ENCODE measurements at places on chromosomes 6 and 20. TPM values are rescaled to one million over a fixed set of nuclear protein-coding genes. Genes with fewer than 3 reads are reported as not detected.

Gene RBPJL
- not detected for total RNA-seq

Gene MUC21
- total RNA-seq, result not detected

- DNase-seq, result no peak
These were observed 41.2 kb upstream of the RNF146 start for GRCh38 chr6:127225497-127225896.

DNA sequence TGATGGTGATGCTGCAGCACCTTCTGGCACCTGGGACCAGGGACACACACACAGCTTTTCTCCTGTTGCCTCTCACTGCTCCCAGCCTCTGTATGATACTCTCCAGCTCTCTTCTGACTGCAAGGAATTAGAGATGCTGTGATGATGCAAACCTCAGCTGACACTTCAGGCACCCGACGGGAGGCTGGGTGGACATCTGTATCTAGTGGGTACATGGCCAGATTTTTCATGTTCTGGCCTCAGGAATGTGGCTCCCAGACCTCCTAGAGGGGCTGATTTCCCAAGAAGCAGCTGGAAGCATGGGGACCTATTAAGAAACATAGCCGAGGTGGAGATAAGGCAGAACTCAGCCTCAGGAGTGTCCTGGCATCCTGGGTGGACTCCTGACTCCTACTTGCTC lies 6.8 kb upstream of the EPB41L1 start:
- DNase-seq, result no peak

GRCh38 chr6:167295495-167296292 lies 4.6 kb downstream of the UNC93A start:
- DNase-seq, result no peak

DNA sequence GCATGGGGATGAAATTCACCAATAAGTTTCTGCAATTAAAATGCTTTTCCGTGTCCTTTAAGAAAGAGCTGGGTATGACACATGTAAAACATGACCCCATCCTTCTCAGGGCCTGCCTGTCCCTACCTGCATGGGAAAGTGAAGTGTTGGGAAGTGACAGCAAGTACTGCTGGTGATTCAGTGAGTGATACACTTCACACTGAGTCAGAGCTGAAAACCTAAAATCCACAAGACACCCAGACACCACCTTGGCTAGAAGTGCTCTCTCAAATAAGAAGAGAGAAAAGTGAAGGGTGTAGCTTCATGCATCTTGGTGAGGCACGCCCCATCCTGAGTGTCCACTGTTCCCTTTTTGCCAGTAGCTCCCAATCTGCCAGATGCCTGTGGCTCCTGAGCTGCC lies 3.3 kb downstream of the RAB22A start:
- DNase-seq, result no peak

GRCh38 chr6:9875605-9876353 lies 539.1 kb downstream of the TFAP2A start:
- DNase-seq, result no peak

Gene SYNDIG1
- 10.4 TPM for total RNA-seq

- no peak for DNase-seq
These were observed 31.5 kb downstream of the MAFB start for GRCh38 chr20:40657526-40657925.

DNA sequence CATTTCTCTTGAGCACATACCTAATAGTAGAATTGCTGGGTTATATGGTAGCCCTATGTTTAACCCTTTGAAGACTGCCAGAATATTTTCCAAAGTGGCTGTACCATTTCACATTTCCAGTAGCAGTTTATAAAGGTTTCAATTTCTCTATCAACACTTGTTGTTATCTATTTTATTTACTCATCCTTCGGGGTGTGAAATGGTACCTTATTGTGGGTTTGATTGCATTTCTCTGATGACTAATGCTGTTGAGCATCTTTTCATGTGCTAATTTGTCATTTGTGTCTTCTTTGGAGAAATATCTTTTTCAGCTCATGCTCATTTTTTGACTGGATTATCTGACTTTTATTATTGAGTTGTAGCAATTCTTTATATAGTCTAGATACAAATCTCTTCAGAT lies 5.4 kb downstream of the ENPP4 start:
- DNase-seq, result no peak

GRCh38 chr6:138410972-138411880 lies 7.2 kb downstream of the HEBP2 start:
- no peak for DNase-seq

Gene CALHM4
- not detected for total RNA-seq

Gene OR2H2
- total RNA-seq, result not detected

DNA sequence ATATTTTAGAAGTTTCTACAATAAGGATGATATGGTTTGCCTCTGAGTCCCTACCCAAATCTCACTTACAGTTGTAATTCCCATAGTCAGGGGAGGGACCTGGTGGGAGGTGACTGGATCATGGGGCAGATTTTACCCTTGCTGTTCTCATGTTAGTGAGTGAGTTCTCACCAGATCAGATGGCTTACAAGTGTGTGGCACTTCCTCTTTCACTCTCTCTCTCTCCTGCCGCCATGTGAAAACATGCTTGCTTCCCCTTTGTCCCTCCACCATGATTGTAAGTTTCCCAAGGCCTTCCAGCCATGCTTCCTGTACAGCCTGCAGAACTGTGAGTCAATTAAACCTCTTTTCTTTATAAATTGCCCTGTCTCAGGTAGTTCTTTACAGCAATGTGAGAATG lies 527.5 kb upstream of the ID4 start:
- DNase-seq, result no peak

DNA sequence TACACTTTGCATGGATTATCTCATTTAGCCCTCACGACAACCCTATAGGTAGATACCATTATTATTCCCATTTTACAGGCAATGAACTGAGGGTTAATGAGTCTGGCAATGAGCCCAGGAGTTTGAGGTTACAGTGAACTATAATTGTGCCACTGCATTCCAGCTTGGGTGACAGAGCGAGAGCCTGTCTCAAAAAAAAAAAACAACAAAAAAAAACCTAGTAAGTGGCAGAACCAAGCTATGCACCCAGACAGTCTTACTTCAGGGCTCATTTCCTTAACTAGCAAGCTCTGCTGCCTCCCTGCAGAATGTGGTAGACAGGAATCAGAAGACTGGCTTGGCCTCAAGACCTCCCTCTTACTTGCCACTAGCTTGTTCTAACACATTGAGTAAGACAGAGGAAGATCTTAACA lies 71.9 kb upstream of the RREB1 start:
- no peak for DNase-seq

GRCh38 chr6:154157706-154158105 lies 118.7 kb downstream of the OPRM1 start:
- DNase-seq, result no peak

- DNase-seq, result no peak
These were observed 16.4 kb upstream of the KIFC1 start for GRCh38 chr6:33375143-33375671.

DNA sequence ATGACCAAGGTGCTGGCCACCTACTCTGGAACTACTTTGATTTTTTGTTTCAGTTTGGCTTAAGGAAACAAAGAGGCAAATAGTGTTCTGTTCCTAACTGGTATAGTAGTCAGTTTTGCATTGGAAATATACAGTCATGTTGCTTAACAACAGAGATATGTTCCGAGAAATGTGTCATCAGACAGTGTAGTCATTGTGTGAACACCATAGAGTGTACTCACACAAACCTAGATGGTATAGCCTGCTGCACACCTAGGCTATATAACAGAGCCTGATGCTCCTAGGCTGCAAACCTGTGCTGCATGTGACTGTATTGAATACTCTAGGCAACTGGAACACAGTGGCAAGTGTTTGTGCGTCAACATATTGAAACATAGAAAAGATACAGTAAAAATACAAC lies 80.4 kb downstream of the ARID1B start:
- DNase-seq, result no peak
